ENCODE measurements at places on chromosomes 7 and 10. TPM values are rescaled to one million over a fixed set of nuclear protein-coding genes. Genes with fewer than 3 reads are reported as not detected.

GRCh38 chr7:106883456-106884026, 18.5 kb downstream of the PIK3CG start:
- H3K27ac ChIP-seq = no peak overlapping the region
- no peak overlapping the region for H3K4me3 ChIP-seq
- DNase-seq = no peak
- no peaks in the 10 kb centered on the region for H3K36me3 ChIP-seq
- H3K4me1 ChIP-seq = no peaks in the 10 kb centered on the region

NME8 gene
- 0.04 TPM for polyA plus RNA-seq

- DNase-seq = no peak
- no peaks in the 10 kb centered on the region for H3K4me1 ChIP-seq
- H3K27me3 ChIP-seq = no peaks in the 10 kb centered on the region
- no peaks in the 10 kb centered on the region for H3K36me3 ChIP-seq
- no peak overlapping the region for H3K4me3 ChIP-seq
These were observed 1167.6 kb downstream of the NXPH1 start for GRCh38 chr7:9600974-9601373.

DNA sequence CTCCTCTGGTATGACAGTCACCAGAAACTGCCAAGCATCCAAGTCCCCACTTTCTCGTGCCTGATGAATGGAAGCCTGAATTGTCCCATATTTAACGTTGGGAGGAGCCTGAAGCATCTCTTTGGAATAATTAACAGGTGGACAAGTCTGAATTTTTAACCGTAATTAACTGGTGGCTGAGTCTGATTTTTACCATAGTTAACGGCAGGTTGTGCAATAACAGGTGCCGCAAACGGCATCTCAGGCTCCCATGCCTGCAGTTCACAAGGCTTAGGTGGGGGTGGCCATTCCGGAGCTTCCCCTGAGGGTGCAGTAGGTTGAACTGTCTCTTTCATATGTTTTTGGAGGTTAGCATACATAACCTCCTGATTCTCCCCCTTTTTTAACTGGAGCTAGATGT, 2.0 kb upstream of the GIMAP4 start:
- H3K27ac ChIP-seq = no peak overlapping the region
- H3K36me3 ChIP-seq = no peaks in the 10 kb centered on the region
- H3K4me3 ChIP-seq = no peak overlapping the region
- no peaks in the 10 kb centered on the region for H3K27me3 ChIP-seq

BTBD16 gene
- 0.79 TPM for polyA plus RNA-seq

- peaks cover 7% of the 10 kb centered on the region for H3K4me1 ChIP-seq
- no peaks in the 10 kb centered on the region for H3K27me3 ChIP-seq
- no peaks in the 10 kb centered on the region for H3K36me3 ChIP-seq
- peak; percentile 14 for DNase-seq
These were observed 119.5 kb downstream of the APBB1IP start for GRCh38 chr10:26557641-26558014.

DNA sequence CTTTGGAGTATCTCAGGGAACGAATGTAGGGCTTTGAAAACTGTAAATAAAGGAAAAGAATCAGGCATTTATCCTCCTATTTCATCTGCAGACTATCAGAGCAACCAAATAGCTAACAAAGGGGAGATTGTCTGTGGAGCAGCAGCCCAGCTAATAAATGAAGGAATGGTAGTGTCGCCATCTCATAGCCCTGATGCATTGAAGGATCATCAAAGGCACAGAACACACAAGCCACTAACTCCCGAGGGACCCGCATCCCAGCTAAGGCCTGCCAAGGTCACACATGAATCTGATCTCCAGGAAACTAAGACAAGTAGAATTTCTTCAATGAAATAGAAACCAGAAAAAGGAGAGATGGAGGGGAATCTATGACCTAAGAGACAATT, 38.2 kb downstream of the CALML5 start:
- no peak overlapping the region for H3K4me3 ChIP-seq
- no peak overlapping the region for H3K27ac ChIP-seq
- no peaks in the 10 kb centered on the region for H3K27me3 ChIP-seq
- no peak for DNase-seq

GRCh38 chr10:28788762-28789161, 111.4 kb downstream of the BAMBI start:
- no peaks in the 10 kb centered on the region for H3K27me3 ChIP-seq
- no peak overlapping the region for H3K4me3 ChIP-seq
- no peaks in the 10 kb centered on the region for H3K4me1 ChIP-seq

DNA sequence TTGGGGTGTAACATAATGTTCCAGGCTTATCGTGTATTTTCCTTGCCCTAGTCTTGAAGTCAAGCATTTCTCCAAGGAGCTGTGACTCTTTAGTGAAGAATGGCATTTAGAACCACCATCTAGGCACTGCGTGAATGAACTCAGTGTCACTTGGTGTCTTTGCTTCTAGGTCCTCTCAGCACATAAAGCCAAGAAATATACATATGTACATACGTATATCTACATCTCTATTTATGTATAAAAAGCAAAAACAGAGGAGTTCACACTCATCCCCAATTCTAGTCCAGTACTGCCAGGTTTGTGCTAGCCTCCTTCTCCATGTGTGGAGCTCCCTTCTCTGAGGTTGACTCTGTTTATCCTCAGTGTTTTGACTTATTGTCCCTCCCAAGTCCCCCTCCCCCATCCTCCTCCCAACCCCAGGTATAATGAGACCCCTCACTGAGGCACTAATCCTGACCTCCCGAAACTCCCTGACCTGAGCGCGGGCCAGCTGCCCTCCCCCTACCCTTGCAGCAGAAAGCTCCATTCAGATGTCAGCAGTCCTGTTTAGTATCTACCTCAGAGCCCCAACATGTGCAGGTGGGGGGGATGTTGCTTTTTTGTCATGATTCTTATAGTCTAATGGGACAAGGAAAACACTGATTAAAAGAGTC, 61.5 kb downstream of the GDI2 start:
- no peak overlapping the region for H3K4me3 ChIP-seq
- H3K36me3 ChIP-seq = peaks cover 35% of the 10 kb centered on the region
- no peaks in the 10 kb centered on the region for H3K4me1 ChIP-seq
- no peak for DNase-seq
- H3K27ac ChIP-seq = no peak overlapping the region

DNA sequence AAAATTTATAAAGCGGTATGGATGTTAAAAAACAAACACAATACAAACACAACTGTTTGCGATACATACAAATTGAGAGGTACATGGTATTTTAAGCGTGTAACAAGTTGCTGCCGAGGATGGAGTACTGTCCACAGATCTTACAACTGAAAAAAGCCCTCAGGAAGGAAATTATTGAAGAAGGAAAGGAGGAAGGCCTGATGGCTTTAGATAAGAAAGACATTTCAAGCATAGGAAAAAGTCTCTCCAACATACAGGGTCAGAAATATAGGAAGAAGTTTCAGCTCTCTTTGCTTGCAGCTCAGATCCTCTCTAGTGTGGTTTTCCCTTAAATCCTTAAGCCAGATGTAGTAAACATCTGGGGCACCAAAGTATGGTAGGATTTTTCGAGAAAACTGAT, 25.0 kb downstream of the RBM28 start:
- H3K27ac ChIP-seq = no peak overlapping the region
- H3K4me3 ChIP-seq = no peak overlapping the region
- peaks cover 61% of the 10 kb centered on the region for H3K36me3 ChIP-seq

HMX2 gene
- 1.1 TPM for polyA plus RNA-seq

RTKN2 gene
- polyA plus RNA-seq = 5.7 TPM

DNA sequence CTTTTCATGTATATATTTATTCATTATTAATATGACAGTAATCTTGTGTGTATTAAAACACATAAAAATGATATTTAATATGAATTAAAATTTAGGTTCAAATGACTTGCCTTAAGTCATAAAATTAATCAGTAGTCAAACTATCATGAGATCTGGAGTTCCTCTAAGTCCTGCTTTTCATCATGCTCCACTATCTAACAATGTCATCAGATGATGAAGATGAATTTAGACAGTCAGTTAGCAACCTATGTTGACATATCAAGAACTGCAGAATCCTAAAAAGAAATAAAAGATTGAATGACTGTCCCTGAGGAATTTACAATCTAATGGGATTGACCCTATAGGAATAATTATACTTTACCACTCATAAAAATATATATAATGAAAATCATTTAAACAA, 7.1 kb downstream of the CABCOCO1 start:
- H3K4me3 ChIP-seq = no peak overlapping the region
- DNase-seq = no peak
- H3K4me1 ChIP-seq = no peaks in the 10 kb centered on the region

GALNT17 gene
- polyA plus RNA-seq = 2.7 TPM

DNA sequence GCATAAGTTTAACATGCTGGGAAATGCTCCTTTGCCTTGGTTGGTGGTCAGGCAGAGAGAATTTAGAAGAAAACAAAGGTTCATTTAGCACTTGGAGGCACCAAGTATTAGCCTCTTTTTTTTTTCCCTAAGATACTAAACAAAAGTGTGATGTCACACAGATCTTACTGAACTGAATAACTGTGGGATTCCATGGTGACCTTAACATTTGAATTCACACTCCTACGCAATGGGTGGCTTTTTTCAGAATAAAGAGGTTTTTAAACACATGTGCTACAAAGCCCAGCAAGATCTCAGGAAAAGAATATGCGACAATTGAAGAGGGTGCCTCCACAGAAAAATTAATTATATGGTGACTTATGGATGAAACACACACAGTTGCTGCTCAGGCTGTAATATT, 133.4 kb upstream of the ABCB5 start:
- H3K27me3 ChIP-seq = no peaks in the 10 kb centered on the region
- no peak overlapping the region for H3K27ac ChIP-seq
- DNase-seq = no peak
- no peak overlapping the region for H3K4me3 ChIP-seq
- H3K4me1 ChIP-seq = no peaks in the 10 kb centered on the region
- H3K36me3 ChIP-seq = no peaks in the 10 kb centered on the region

GRCh38 chr7:123787220-123788007, 38.6 kb upstream of the WASL start:
- no peak overlapping the region for H3K4me3 ChIP-seq
- no peaks in the 10 kb centered on the region for H3K4me1 ChIP-seq
- H3K27me3 ChIP-seq = no peaks in the 10 kb centered on the region
- no peak for DNase-seq
- no peak overlapping the region for H3K27ac ChIP-seq

DNA sequence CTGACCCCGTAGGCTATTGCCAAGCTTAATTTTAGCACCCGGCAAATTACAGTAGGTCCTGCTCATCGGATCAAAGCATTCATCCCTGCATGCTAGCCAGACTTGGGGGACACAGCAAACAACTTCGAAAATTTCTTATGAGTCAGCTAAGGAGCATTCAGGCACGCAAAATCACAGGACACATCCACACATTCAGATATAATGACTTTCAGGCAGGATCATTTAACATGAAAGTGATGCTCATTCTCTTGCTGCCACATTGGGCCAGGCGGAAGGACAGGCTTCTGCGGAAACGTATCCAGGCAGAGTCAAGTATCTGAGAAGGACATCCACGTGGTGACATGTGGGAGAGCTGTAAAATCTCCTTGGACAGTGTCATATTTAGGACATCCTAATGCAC, 474.0 kb upstream of the NRP1 start:
- DNase-seq = no peak
- H3K36me3 ChIP-seq = no peaks in the 10 kb centered on the region
- H3K4me3 ChIP-seq = no peak overlapping the region

PRPS1L1 gene
- polyA plus RNA-seq = not detected

NCF1 gene
- 3.1 TPM for polyA plus RNA-seq

DNA sequence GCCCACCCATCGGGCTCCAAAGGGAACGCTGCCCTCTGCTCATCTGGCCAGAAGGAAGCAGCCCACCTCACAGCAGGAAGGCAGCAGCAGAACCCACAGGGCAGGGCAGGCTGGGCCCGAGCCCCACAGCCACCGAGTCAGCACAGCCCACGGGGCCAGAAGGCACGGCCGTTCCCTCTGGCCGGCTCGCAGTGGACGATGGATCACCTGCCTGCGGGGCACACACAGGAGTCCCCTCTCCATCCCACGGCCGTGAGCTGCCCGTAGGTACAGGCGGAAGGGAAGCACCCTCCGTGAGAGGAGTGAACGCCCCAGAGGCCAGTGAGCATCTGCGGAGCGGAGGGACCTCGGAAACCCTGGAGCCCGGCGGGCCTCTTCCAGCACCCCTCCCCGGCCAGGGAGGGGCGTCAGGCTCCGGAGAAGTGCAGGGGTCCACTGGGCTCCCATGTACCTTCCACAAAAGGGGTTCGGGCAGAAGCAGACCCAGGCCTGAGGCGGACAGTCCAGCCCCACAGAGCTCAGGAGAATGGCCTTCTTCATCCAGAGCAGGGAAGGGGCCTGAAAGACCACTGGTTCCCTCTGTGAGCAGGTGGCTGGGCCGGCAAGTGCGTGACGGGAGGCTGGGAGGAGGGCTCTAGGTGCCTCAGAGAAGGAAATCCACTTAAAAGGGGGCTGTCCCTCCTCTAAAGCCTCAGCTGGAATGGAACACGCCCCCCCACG, 11.7 kb downstream of the NUDT1 start:
- H3K4me3 ChIP-seq = no peak overlapping the region
- peaks cover 3% of the 10 kb centered on the region for H3K4me1 ChIP-seq
- peaks cover 63% of the 10 kb centered on the region for H3K36me3 ChIP-seq
- H3K27me3 ChIP-seq = no peaks in the 10 kb centered on the region

DNA sequence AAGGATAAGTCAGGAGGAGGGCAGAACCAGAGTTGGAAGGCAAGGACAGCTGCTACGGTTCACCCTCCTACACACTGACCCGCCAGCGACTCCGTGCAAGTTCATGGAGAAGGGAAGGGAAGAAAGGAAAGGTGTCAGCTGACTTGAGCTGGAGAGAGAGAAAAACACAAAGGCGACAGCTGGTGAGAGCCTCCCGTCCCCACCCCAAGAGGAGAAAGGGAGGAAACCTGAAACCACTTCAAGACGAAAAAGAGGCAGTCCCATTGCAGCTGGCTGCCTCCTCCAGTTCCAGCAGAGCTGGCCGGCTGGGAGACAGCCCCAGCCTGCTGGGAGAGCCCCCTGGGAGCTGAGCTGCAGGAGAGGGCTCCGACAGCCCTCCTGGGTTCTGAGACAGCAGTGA, 75.2 kb downstream of the PARD3 start:
- H3K27me3 ChIP-seq = no peaks in the 10 kb centered on the region
- H3K4me3 ChIP-seq = peak overlapping the region; percentile 1
- peaks cover 15% of the 10 kb centered on the region for H3K4me1 ChIP-seq
- no peaks in the 10 kb centered on the region for H3K36me3 ChIP-seq

DNA sequence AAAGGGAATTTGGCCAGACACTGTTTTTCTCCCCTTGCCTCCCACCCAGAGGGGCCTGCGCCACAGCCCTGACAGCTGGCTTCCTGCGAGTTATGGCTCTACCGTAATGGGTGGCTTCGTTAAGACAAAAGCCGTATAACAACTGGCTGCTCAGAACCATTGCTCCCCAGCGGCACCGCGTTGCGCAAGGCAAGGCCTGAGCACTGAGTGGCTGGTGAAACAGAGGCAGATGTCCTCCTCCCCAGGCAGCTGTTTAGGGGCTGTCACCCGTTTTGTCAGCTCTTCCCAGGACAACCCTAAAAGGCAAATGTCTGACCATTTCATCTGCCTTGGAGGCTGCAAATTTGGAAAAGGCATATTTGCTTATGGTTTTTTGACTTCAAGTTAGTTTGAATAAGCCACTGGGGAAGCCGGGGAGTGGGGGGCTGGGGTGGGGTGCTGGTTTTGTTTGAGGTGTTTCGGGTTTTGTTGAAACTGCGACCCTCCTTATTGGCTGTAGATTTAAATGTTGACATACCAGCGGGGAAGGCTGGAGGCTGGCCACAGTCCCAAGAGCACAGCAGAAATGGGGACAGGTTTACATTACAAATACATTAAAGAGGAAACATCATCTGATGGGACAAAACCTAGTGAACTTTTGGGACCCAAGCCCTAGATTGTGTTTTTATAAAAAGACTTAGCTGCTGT, 681 bp upstream of the SPOCK2 start:
- H3K4me1 ChIP-seq = peaks cover 22% of the 10 kb centered on the region
- no peaks in the 10 kb centered on the region for H3K36me3 ChIP-seq
- H3K4me3 ChIP-seq = no peak overlapping the region
- H3K27ac ChIP-seq = no peak overlapping the region
